Naive thymus-derived CD4-positive, alpha-beta T cell (primary cell): ENCODE measurements at places on chromosomes 4 and X.

DNA sequence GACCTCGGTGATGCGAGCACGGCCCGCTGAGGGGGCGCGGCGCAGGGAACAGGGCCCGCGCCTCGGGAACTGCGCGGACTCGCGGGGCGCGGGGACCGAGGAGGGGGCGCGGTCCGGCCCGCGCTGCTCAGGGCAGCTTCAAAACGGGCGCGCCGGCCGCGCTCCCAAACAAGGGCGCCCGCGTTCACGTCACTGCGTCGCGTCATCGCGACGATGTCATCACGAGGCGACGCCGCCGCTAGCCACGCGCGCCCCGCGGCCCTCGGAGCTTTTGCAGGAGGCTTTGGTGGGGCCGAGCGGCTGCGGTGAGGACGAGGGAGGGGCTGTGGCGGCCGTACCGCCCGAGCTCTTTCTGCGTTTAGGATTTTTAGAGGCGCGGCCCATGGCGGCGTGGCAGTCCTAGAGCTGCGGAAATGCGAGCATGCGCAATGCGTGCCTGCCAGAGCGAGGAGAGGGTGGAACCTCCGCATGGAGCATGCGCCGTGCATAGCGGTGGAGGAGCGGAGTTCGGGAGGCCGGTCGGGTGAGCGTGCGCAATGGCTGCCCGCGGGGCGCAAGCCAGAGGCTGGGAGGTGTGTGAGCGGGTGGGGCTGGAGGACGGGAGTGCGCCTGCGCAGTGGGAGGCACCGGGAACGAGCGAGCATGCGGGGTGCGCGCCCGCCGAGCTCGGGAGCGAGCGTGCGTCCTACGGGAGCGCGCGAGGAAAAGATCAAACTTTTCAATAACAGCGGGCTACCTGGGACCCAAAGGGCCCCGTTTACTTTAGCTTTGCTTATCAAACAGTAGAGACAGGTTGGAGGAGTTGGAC, at the start of gene PPP2R3B:
Gene PPP2R3B (minus strand): TSS at position 140 of the 808 bp plus-strand sequence. CDS start 216 bp downstream, outside the sequence.
- peak; percentile 100 for DNase-seq

- no peak for DNase-seq
Observed at GRCh38 chrX:37677243-37677642, 8.3 kb upstream of the XK start.

DNA sequence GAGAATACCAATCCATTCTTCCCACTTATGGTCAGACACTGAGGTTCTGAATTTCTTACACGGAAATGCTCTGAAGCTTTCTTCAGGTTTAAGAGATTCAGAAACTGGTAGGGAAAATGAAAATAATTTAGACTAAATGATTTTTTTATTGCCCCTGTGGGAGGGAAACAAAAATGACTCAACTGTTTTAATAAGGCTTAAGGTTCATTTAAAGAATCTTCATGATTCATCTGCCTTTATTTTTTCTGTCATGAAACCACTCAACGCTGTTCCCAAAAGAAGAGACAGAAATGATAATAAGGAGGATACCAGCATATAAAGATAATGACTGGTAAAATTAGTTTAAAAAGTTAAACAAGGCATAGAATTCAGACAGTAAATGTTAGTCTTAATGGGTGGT, 39.3 kb upstream of the FAM47B start:
- no peak for DNase-seq

DNA sequence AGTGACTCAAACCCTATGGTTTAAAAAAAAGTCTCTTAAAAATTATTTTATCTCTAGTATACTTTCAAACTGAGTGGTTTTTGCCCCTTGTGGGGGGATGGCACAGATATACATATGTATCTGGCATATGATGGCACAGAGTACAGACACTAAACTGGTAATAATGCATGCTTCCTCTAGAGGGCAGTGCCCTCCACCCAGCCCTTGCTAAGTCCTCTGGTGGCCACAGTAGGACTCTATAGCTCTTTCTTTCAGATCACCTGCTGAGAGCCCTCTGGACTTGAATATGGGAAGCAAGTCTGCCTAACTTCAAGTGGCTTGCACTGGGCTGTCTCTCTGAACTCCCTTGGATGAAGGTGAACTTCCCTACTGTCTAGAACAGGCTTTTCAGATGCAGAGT, 66.3 kb downstream of the TSPAN7 start:
- peak; percentile 12 for DNase-seq

DNA sequence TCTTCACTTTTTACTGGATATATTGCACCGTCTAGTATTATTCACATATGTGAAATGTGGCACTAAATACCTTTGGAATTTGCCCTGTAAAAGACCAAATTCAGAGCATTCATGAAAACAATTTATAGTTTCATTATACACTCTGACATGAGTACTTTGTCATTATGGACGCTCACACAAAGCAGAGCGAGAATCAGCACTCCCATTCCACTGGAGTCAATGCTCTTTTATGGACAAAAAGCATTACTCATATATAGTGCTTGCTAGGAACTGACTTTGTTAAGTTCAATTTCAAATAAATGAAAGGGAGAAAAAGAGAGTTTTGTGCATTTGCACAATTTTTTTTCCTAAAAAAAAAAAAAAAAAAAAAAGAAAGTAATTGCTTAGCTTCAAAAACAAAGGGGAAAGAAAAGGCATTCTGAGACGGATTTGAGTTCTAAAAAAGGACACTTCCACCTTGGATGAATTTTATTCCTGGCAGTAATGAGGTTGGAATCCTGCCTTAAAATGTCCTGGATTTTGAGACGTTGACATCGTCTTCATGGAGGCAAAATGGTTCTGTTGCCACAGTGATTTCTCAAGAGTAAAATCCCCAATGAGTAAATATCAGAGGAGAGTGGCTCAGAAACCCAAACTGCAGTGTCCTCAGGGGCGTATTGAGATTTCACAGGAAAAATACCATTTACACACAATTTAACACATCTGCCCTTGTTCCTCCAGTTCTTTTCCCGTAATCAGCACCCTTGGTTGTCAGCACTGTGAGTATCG, 34.8 kb downstream of the CCDC149 start:
- no peak for DNase-seq

- no peak for DNase-seq
Observed at GRCh38 chrX:38845426-38845825, 44.2 kb downstream of the MID1IP1 start.

GRCh38 chr4:140061194-140061593, 92.8 kb downstream of the MAML3 start:
- no peak for DNase-seq

- DNase-seq, result no peak
Observed at GRCh38 chr4:47933840-47934239, 19.5 kb upstream of the NFXL1 start.

DNA sequence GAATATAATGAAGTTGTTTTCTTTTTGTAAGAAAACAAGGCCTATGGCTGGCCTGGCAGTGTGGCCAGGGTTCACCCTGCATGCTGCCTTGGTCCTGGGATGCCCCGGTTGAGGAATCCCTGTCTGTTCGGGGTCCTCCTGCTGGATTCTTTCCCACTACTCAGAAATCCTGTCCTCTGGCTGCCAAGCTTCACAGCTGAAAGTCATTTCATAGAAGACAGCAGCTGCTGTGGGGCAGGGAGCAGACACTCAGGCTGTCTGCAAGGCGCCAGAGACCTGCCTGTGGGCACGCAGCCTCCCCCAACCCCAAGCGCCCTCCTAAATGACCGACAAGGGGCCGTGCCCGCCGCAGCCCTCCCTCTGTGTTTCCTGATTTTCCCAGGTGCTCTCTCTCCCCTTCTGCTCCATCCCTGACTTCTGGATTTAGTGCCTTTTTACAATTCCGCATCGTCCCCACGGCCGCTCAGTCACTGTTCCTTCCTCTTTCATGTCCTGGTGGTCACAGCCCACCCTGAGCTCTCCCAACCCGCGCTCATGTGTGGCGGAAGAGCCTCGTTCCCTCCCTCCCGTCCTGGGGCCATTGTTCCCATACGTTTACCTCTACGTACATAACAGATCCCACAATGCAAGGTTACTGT, 27.5 kb downstream of the ZFYVE28 start:
- DNase-seq, result no peak

DNA sequence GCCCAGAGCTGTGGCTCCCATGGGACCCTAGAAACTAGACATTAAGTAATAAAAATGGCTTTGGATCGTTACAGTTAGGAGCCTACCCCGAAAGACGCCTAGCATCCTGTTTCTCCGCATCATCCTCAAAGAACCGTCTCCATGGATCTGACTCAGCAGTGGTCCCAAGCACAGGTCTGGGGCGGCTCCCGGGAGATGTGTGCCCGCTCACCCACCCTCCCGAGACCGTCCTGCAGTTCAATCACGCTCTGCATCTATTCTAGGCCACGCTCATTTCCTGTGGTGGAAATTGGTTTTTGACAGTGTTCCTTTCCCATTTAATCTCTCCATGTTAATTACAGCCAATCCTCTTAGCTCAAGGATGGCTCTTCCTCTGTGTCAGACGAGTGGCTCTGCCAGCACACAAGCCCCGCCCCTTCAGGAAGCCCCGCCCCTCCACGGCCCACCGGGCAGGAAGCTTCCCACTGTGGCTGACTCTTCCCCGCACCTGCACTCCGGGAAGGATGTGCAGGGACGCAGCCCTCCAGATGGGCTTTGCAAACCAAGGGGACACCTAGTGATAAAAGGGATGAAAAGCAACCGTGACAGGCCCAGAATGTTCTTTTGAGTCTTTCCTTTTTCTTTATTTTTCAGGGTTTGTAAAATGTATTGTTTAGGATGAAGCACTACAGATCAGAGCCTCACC, 34.5 kb upstream of the HELT start:
- DNase-seq, result peak; percentile 44

DNA sequence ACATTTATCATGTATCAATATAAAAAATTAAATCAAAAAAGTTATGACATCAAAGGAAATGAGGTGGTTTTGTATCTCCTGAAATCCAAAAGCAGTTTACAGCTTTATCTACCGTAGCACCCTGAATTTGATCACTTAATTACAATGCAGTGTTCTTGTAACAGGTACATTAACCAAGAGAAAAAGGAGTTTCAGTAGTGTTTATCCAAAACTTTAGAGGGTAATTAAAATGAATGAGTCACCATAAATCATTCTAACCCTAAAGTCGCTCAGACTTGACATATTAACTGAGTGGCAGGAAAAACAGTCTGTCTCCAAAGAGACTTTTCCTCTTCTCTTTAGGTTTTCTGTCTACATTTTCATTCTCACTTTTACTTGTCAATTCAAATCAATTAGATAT, 907.6 kb upstream of the EPHA5 start:
- DNase-seq, result no peak

GRCh38 chr4:183618681-183619080, 40.3 kb downstream of the RWDD4 start:
- DNase-seq, result no peak

DNA sequence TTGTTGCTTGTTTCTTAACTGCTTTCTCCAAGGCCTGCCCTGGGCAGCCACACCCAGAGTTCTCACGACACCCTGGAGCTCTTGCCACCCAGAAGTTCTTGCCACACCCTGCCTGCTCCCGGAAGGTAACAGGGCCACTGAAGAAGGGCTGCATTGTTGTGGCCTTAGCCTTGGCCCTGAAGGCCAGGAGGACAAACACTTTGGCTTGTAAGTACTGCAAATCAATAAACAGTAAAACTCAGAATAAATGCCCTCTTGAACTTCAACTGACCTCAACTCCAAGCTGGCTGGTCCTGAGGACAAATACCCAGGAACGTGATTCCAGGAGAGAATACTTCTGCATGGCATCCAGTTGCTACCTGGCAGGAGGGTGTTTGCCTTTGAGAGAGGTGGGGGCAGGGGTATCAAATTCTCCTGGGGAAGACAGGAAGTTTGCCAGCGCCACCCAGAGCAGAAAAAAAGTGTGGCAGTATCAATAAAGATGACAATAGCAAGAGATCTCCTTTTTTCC, 54.1 kb downstream of the TLR10 start:
- peak; percentile 7 for DNase-seq

- no peak for DNase-seq
Observed at GRCh38 chr4:19417256-19417655, 834.4 kb upstream of the SLIT2 start.

- DNase-seq, result no peak
Observed at GRCh38 chr4:94454405-94454804, 2.7 kb downstream of the PDLIM5 start.
